ENCODE measurements at places on chromosomes 12 and 14. TPM values are rescaled to one million over a fixed set of nuclear protein-coding genes. Genes with fewer than 3 reads are reported as not detected.
A peak's percentile ranks its signal among the peaks of the same experiment; 100 is the strongest.

DNA sequence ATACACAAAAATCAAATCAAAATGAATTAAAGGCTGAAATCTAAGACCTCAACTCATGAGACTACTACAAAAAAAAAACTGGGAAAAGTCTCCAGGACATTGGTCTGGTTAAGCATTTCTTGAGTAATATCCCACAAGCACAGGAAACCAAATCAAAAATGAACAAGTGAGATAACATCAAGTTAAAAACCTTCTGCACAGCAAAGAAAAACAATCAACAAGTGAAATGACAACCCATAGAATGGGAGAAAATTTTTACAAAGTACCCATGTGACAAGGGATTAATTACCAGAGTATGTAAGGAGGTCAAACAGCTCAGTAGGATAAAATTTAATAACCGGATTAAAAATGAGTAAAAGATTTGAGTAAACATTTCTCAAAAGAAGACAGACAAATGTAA is 338.7 kb downstream of the SLC16A7 start:
- no peak for DNase-seq

DNA sequence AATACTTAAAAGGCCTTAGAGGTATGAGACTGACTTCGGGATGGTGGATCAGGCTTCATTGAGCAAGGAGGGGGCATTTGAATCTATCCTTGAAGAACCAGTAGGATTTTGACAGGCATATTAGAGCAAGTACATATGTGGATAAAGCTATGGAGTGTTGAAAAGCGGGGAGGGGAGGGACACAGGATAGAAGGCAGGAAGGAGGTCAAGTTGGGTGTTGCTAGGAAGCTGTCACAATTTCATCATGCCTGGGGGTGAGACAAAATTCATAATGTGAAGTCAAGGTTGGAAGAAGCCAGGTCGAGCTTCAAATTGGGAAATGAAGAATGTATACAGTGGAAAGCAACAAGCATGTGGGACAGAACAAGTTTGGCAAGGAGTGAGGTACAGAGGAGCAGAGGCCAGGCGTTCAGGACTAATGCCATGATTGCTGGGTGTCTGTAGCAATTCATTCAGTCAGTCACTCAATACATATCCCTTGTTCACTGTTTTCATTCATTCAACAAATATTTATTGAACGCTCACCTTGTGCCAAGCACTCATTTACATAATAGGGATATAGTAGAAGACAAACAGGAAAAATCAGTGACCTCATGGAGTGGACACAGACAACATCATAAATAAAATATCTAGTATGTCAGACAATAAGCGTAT is 58.3 kb upstream of the LTA4H start:
- DNase-seq = no peak

DNA sequence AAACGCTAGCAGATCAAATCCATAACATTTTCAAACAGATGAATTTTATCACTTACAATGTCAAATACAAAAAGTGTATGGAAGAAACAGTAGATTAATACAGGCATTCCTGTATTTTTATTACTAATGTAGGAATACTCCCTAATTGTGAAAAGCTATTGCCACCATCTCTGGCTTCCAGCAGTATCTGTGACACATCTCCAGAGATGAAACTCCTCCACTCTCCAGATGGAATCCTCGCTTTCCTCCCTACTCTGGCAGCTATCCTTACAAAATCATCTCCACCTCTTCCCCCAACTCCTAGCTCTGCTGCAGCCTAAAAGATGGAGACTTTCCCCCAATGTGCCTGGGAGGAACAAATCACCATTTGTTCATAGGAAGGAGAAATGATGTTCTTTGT is 211.4 kb downstream of the SSPN start:
- DNase-seq = no peak

DNA sequence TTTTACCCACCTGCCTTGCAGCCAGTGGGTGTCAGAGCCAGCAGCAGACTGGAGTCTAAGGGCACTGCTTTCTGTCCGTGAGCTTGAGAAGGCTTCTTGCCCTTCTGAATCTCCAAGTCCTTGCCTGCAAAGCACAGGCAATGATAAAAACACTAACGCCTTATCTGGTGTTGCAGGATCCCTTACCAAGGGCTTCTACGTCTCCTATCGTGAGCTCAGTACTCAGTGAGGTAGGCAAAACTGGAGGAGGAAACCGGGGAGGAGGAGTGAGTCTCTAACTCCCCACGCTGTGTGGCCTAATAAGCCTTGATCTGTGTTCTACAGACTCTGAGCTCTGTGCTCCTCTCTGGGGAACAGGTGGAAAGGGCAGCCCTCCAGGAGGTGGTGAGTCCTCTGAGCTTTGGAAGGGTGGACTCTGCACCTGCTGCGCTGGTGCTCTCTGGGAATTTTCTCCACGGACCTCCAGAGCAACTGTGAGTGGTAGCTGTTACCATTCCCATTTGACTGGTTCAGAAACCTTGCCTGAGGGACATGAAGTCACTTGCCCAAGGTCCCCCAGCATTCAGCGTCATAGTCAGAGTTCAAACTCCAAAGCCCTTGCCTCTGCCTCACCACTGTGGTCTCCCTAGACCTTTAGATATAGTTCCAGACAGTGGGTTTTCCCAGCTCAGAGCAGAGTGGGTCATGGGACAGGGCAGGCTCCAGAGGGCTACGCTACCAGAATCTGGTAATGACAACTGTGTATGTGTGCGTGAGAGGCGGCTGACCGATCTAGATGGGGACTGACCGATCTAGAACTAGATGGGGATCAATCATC is 7.0 kb upstream of the MARK3 start:
- DNase-seq = no peak

DNA sequence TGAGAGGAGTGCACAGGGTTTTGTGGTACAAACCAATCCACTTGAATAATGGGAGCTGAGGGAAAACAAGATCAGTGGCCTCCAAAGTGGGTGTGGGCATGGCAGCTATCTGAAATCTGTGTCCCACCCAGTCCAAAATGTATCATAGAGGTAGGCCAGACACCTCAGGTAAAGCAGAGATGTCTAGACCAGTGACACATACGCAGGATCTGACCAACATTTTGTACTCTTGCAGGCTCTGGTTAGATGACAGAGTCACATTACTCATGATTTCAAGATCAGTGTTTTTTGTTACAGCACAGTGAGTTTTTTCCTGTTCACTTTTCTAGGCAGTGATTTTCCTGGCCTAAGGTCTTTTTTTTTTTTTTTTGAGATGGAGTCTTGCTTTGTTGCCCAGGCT is 211.8 kb downstream of the PCNX1 start:
- no peak for DNase-seq

DNA sequence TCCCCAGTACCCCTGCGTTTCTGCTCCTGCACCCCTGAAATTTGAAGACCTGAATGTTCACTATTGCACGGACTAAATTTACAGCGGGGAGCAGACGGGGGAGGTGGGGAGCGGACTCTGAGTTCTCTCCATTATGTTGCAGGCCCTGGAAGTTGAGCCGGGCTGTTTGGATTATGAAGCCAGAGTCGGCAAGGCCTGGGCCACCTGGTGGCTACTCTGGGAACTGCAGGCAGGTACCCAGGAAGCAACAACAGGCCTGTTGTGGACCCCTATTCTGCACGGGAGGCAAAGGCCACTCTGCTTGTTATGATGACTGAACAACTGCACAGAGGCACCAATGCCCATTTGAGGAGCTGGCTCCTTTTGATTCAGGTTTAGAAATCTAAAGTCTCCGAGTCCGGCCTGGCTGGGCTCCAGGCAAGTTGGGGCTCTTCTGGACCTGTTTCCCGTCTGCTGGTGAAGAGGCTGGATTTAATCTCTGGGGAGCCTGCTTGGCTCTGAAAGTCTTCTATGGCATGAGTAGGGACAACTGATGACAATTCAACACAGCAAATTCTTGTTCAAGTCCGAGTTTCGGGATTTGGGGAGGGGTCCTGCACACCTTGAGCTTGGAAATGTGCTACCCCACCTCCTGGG is 34.1 kb upstream of the FAM181A start:
- DNase-seq = peak; percentile 58

GRCh38 chr12:132323171-132324010 is 6.0 kb downstream of the GALNT9 start:
- DNase-seq = peak; percentile 15

DNA sequence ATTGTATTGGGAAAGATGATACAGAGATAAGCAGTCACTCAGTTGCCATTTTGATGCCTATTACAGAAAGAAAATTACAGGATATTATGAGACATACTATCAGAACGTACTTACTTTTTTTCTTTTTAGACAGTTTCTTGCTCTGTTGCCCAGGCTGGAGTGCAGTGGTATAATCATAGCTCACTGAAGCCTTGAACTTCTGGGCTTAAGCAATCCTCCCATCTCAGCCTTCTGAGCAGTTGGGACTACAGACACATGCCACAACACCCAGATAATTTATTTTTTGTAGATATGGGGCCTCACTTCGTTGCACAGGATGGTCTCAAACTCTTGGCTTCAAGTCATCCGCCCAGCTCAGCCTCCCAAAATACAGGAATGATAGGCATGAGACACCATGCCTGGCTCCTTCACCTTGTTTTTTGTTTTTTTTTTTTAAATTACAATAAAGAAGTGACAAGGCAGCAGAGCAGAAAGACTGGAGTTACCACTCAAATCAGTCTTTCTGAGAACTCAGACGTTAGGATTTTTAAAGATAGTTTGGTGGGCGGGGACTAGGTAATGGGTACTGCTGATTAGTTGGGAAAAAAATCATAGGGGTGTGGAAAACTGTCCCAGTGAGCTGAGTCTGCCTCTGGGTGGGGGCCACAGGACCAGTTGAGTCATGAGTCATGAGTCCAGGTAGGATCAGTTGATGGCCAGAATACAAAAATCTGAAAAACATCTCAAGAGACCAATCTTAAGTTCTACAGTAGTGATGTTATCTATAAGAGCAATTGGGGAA is 11.5 kb upstream of the CPM start:
- no peak for DNase-seq

GRCh38 chr14:96053600-96054381 is 14.6 kb downstream of the C14orf132 start:
- DNase-seq = no peak

DNA sequence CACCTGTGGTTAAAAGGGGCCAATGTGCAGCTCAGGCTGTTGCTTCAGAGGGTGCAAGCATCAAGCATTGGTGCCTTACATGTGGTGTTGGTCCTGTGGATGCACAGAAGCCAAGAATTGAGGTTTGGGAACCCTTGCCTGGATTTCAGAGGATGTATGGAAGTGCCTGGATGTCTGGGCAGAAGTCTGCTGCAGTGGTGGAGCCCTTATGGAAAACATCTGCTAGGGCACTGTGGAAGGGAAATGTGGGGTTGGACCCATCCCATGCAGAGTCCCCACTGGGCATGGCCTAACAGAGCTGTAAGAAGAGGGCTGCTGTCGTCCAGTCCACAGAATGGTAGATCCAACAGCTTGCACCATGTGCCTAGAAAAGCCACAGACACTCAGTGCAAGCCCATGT is 36.6 kb downstream of the PCNX1 start:
- no peak for DNase-seq

DNA sequence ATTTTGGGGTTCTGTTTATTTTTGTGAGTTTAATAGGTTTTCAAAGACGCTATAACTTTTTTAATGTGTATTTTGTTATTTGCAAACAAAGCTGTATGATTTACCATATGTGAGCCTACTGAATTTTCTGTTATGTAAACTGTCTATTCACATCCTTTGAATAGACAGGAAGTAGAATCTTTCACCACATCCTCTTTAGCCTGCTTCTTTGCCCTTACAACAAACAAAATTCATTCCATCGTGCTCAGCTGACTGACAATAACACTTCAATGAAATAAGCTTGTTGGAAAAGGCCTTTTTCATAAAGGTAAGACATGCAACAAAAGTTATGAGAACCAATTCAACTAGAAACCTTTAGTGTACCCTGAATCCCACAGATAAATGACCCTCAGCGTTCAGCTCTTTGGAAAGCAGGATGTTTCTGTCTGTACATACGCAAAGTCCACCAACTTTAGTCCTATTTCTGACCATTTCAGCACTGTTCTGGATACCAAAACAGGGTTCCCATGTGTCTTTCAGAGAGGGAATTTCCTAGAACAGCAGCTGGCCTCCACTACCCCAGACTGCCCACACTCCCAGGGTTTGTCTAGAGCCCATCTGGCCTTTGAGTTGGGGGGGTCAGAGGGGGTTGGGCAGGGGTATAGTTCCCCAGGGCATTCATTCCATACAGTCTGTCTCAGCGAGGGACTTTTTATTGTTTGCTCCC is 71.3 kb downstream of the DUSP6 start:
- no peak for DNase-seq

DNA sequence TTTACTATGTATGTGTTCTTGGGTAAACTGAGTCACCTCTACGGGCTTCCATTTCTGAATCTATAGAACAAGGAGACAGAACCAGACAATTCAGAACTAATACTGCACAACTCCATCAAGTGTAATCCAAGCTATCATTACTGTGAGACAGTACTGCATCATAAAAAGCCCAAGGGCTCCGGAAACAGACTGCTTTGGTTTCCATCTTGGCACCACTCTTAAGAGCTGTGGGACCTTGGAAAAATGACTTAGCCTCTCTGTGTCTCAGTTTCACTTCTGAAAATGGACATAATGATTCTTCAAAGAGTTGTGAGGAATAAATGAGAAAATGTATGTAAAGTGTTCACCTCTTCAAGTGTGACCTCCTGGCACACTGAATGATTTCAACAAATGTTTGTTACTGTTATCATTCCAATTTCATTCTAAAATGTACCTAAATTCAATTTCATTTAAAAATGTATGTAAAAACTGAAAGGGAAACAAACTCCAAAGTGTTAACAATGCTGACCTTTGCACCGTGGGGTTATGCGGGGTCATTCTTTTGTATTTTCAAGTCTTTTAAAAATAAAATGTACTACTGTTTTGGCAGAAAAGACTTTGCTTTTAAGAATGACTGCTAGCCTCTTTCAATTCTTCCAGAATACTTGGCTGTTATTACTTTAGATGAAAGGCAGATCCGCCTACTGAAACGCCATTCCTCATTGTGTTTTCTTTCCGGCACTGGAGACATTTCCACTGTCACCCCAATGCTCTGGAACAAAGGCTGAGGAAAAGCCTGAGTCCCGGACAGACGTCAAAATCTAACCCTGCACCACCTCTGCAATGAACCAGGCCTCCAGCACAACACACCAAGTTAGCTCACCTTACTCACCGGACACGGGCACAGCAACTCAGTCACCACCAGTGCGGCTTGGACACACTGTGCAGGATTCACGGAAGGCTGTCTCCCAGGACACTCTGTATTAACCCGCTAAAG is 62.8 kb downstream of the TMCC3 start:
- no peak for DNase-seq

The TMPRSS12 gene
- total RNA-seq = not detected

The PIK3C2G gene
- not detected for total RNA-seq

The FOXN4 gene
- total RNA-seq = not detected

The HNF1A gene
- total RNA-seq = not detected

The NYNRIN gene
- total RNA-seq = not detected

The PTGER2 gene
- total RNA-seq = 4.3 TPM

The C14orf39 gene
- not detected for total RNA-seq

The EID3 gene
- 11.7 TPM for total RNA-seq
